Activated naive CD8-positive, alpha-beta T cell treated with anti-CD3 and anti-CD28 coated beads, Interleukin-2, amount 10 ng/mL, durations not matched to agents 7 days and 5 days (primary cell): ENCODE measurements at places on chromosomes 3 and 15. TPM values are rescaled to one million over a fixed set of nuclear protein-coding genes. Genes with fewer than 3 reads are reported as not detected.
A peak's percentile ranks its signal among the peaks of the same experiment; 100 is the strongest.

Gene TICRR
- 20.6 TPM for total RNA-seq

Gene BTLA
- total RNA-seq = 27.8 TPM

GRCh38 chr3:127728417-127729015 is 55.8 kb downstream of the ABTB1 start:
- H3K27ac ChIP-seq = no peak overlapping the region
- H3K27me3 ChIP-seq = peaks cover 14% of the 10 kb centered on the region
- H3K4me3 ChIP-seq = no peak overlapping the region
- H3K36me3 ChIP-seq = no peaks in the 10 kb centered on the region

GRCh38 chr3:6807967-6808588 is 52.8 kb upstream of the GRM7 start:
- no peaks in the 10 kb centered on the region for H3K4me1 ChIP-seq
- DNase-seq = no peak
- no peaks in the 10 kb centered on the region for H3K36me3 ChIP-seq

- H3K4me1 ChIP-seq = no peaks in the 10 kb centered on the region
- no peak for DNase-seq
- H3K27me3 ChIP-seq = no peaks in the 10 kb centered on the region
- no peak overlapping the region for H3K27ac ChIP-seq
- H3K4me3 ChIP-seq = no peak overlapping the region
Observed at GRCh38 chr15:43404130-43404529, 33.2 kb downstream of the TUBGCP4 start.

GRCh38 chr3:13574083-13574797 is 25.3 kb downstream of the FBLN2 start:
- peaks cover 2% of the 10 kb centered on the region for H3K4me1 ChIP-seq
- no peaks in the 10 kb centered on the region for H3K27me3 ChIP-seq
- H3K36me3 ChIP-seq = no peaks in the 10 kb centered on the region
- no peak overlapping the region for H3K4me3 ChIP-seq

DNA sequence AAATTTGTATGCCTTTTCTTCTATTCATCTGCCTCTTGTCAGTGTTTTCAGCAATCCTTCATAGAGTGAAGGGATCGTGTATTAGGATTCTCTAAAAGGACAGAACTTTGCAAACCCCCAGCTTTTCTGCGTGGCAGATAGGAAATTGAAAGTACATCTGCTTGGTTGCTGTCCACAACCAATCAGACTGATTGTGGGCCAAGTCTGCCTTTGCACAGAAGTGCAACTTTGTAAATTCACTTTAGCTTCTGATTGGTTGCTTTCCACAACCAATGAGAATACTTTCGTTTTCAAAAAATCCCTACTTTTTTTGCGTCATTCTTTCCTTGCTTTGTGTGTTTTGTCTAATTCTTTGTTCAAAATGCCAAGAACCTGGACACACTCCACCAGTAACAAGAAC is 847.4 kb downstream of the FHIT start:
- H3K4me3 ChIP-seq = no peak overlapping the region
- no peaks in the 10 kb centered on the region for H3K4me1 ChIP-seq
- no peaks in the 10 kb centered on the region for H3K27me3 ChIP-seq
- no peaks in the 10 kb centered on the region for H3K36me3 ChIP-seq

DNA sequence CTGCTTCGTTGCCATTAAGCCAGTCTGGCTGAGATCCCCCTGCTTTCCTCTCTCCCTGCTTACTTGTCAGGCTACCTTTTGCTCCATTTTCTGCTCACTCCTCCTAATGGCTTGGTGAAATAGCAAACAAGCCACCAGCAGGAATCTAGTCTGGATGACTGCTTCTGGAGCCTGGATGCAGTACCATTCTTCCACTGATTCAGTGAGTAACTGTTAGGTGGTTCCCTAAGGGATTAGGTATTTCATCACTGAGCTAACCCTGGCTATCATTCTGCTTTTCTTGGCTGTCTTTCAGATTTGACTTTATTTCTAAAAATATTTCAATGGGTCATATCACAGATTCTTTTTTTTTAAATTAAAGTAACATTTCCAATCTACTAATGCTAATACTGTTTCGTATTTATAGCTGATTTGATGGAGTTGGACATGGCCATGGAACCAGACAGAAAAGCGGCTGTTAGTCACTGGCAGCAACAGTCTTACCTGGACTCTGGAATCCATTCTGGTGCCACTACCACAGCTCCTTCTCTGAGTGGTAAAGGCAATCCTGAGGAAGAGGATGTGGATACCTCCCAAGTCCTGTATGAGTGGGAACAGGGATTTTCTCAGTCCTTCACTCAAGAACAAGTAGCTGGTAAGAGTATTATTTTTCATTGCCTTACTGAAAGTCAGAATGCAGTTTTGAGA is 25.0 kb downstream of the CTNNB1 start:
- H3K4me1 ChIP-seq = peaks cover 16% of the 10 kb centered on the region
- no peak for DNase-seq
- H3K4me3 ChIP-seq = no peak overlapping the region
- no peaks in the 10 kb centered on the region for H3K27me3 ChIP-seq
- no peak overlapping the region for H3K27ac ChIP-seq

DNA sequence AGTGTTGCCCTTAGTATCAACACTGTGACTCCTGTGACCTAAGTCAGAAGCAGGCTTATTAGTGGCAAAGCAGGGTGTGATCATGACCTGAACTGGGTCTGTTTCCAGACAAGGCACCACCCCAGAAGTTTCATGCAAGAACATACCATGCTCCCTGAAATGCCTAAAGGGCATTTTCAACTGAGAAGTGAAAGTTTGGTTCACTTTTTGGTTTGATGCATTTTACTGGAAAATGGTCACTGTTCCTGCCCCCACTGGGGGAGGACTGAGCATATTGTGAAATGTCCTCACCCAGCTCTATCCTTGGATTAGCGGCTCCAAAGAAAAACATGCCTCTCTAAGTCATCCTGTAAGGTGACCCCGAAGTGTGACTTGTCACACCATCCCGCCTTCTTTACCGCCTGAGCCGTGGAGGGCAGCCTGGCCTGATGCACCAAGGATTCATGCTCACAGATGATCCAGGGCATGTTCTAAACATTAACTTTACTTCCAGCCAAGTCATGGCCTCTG is 3.1 kb upstream of the FAM240A start:
- no peak overlapping the region for H3K27ac ChIP-seq
- no peaks in the 10 kb centered on the region for H3K36me3 ChIP-seq
- no peak for DNase-seq
- peaks cover 21% of the 10 kb centered on the region for H3K27me3 ChIP-seq

- no peak overlapping the region for H3K4me3 ChIP-seq
- no peak for DNase-seq
- no peaks in the 10 kb centered on the region for H3K36me3 ChIP-seq
- H3K4me1 ChIP-seq = no peaks in the 10 kb centered on the region
- no peaks in the 10 kb centered on the region for H3K27me3 ChIP-seq
Observed at GRCh38 chr15:25183581-25184251, 228.9 kb downstream of the SNRPN start.

DNA sequence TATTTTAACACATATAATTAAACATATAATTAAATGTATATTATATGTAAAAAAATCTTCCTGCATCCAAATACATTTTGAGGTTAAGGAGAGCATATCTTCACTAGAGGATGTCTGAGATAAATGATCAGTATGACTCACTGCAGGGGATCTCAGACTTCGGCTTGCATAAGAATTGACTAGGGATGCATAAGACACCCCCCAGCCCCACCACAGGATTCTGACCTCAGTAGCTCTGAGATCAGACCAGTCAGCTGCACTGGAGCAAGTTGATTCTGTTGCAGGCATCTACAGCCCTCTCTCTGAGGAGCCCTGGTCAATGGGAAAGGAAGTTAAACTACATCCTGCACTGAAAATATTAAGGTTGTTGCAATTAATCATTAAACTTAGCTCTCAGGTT is 29.0 kb upstream of the TBC1D21 start:
- H3K4me1 ChIP-seq = no peaks in the 10 kb centered on the region
- no peak overlapping the region for H3K4me3 ChIP-seq
- no peaks in the 10 kb centered on the region for H3K36me3 ChIP-seq
- H3K27me3 ChIP-seq = peaks cover 17% of the 10 kb centered on the region

DNA sequence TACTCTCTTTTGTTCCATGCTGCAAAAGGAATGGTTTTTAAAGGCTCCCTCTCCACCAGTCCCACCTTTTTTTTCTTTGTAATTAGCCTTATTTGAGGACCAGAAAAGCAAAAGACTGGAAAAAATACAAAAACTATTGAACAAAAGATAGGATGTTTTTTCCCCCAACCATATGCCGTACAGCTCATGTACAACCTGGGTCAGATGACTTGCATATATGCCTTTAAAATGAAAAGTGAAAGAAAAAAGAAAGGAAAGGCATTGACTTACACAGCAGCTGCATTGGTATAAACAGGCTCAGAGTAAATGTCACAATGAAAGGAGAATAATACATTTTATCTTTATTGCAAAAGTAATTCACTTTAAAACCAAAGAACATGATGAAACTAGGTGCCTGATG is 69.5 kb upstream of the CMC1 start:
- peak overlapping the region; percentile 86 for H3K27ac ChIP-seq
- H3K4me1 ChIP-seq = peaks cover 9% of the 10 kb centered on the region
- H3K36me3 ChIP-seq = peaks cover 22% of the 10 kb centered on the region
